Activated CD8-positive, alpha-beta memory T cell treated with anti-CD3 and anti-CD28 coated beads for 1 hour (primary cell): ENCODE measurements at places on chromosomes 16 and 17.

GRCh38 chr16:17334096-17334495 is 136.7 kb downstream of the XYLT1 start:
- DNase-seq = no peak

DNA sequence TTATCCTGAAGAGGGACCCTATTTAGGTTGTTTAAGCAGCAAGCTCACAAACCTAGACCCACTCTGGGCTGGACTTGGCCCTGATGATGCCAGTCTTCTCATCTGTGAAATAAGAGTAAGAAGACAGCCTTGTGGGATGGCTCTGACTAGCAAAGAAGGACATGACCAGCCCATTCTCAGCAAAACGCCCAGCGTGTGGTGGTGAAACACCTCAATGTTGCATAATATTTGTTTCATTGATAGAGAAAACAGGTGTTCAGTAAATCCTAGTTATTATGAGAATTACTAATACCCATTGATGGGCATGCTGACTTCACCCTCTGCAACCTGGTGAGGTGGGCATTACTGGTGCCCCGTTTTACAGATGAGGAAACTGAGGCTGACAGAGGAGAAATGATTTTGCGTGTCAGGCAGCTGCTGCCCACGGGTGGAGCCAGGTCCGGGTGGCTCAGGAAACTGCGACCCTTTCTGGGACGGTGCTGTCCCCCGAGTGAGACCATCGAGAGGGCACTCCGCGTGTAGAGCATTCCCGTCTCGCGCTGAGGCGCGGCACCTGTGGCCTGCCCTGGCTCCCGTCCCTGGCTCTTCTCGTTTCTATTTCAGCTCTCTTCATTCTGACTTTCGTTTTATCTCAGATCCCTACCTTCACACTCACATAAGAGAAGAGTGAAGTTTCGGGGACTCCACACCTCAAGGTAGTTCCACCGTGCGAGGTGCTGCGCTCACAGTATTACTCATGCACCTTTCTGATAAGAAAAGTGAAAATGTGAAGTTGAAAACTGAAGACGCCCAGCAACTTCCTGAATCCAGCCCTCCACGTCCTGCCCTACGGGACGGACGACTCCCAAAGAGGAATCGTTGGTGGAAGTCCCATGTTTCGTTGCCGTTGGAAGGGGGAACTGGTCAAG is 48.5 kb downstream of the IRF8 start:
- DNase-seq = no peak

GRCh38 chr16:69179328-69180010 is 7.5 kb upstream of the SNTB2 start:
- DNase-seq = no peak

DNA sequence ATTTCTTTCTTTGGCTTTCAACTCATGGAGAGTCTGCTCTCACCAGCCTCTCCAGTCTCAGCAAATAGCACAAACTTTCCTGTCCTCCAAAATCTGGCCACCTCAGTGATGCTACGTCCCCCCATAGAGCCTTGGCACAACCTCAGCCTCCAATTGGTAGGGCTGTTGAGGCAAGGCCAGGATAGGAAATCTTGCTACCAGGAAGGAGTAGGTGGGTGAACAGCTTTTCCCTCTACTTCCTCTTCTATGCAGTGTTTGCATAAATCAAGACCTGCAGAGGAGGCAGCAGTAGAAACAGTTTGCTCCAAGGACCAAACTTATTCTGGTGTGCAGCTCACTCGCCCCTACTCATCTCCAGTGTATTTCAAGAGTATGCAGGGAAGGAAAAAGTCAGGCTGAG is 701 bp upstream of the DPEP2 start:
- no peak for DNase-seq

GRCh38 chr16:72211110-72211509 is 39.2 kb upstream of the PMFBP1 start:
- no peak for DNase-seq

DNA sequence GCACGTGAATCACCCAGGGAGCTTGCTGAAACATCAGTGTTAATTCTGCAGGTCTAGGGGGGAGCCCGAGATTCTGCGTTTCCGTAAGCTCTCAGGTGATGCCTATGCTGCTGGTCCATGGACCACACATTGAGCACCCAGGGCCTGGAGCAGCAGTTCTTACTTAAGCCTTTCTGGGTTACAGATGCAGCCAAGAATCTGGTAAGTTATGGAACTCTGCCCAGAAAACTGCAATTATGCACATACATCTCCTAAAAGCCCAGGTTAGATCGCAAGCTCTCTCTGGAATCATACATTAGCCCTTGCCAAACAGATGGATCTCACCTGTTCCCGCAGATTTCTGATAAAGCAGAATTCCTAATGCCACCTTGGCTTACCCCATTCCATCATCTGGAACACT is 265.9 kb upstream of the SALL1 start:
- DNase-seq = no peak

- no peak for DNase-seq
Observed at GRCh38 chr16:12225806-12226465, 249.4 kb downstream of the SNX29 start.

DNA sequence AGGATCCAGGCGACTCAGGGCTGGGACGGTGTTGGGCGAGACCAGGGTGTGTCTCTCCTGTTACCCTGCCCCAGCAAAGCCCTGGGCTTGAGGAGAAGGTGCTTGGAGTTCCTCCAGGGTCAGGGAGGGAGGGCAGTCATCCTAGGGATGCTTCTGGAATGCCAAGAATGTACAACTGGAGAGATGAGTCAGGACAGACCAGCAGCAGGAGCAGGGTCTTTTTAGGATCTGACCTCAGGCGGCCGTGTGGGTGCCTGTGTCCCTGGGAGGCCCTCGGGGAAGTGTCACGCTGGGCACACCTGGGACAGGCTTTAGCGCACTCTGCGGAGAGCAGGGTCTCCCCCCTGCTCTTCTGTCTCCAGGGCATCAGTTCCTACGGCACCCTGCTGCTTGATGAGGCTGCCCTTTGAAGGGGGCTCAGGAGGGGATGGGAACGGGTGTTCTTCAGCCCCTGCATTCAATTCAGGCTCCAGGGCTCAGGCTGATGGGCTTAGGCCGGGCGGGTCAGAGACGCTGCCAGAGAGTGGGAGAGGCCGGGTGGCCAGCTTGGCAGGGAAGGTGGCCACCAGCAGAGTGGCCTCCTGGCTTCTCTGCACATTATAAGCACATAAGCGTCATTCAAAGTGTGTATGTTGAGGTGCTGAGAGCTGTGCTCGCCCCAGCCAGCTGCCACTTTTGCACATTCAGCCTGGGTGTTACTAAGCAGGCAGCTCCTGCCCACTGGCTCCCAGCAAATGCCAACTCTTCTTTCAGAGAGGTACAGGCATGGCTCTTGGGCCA is 8.4 kb upstream of the MTSS2 start:
- DNase-seq = no peak

- no peak for DNase-seq
Observed at GRCh38 chr17:1095090-1095852, 84.5 kb downstream of the ABR start.

- DNase-seq = no peak
Observed at GRCh38 chr17:48757524-48757961, 29.0 kb upstream of the HOXB13 start.

DNA sequence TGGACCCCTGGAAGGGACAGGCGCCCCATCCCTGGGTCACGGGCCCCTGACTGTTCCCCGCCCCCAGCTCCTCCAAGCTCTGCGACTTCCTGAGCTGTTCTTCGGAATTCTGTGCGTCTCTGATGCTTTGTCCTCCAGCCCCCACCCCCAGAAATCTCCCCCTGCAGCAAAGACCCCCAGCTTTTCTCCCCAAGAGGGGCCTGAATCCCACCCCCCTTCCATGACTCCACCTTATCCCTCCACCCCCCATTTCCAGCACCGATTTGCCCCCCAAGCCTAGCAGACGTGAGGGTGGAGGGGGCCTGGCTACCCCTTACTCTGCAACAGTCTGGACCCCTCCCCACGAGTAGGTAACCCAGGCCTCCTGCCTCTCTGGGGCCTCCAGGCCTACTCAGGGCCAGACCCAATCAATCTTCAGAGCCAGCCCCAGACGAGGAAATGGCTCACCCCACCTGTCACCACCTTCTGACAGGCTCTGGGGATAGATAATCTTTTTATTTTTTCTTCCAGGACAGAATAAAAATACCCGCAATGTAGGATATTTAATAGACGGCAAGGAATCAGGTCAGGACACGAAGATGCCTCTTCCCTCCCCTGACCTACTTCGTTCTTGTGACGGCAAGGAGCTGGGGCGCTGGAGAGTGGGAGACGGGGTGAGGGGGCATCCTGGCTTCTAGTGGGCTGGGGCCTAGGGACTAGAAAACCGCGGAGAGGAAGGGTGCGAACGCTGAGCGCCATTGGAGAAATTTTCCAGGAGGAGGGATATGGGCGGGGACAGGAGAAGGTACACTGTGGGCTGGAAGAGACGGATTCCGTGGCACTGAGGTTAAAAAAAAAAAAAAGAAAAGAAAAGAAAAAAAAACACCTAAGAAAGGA is 744 bp upstream of the PLXDC1 start:
- DNase-seq = no peak

- DNase-seq = no peak
Observed at GRCh38 chr17:79789943-79790804, 6.7 kb downstream of the CBX8 start.

- DNase-seq = no peak
Observed at GRCh38 chr16:5430598-5430997, 333.0 kb upstream of the EEF2KMT start.

DNA sequence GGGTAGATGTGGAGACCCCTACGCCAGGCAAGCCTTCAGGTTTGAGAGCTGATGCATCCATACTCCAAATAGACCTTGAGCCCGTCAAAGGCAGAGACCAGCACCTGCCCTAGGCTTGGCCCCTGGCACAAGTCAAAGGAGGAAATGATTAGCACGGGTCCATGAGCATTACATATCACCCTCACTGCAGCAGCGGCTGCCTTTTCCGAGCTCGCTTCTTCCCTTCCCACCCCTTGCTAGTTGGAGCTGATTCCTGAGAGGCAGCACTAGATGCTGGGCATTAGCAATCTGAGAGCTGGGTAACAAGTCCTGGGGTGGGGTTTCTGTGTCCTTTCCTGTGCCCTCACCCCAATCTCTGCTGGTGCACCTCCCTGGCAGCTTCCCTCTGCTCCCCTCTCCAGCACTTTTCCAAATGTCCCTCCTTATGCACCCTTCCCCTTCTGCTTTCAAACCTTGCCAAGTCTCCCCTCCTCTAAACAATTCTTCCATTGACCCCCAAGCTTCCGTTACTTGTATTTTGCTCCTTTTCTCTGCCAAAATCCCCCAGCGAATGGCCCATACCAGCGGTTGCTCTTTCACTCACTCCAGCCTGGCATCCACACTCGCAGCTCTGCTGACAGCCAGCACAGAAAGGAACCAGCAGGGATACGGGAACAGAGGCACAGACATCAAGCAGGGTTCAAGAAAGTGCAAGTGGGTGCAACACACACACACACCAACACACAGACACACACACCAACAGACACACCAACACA is 3.0 kb downstream of the CDRT4 start:
- no peak for DNase-seq

DNA sequence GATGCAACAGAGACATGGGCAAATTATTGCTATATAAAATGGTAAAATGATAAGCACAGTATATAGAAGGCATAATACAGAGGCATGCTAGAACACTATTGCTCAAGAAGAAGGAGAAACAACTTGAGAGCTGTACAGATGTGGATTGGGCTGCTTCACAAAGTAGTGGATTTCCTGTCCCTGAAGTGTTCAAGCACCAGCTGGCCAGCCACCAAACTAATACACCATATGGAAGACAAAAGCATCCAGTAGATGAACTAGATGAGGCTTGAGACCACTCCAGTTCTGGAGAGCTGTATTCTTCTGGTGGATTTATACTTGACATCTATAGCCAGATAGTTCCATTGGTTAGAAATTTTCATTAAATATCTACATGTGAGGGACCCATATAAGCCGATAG is 134.1 kb upstream of the GNAO1 start:
- DNase-seq = no peak

DNA sequence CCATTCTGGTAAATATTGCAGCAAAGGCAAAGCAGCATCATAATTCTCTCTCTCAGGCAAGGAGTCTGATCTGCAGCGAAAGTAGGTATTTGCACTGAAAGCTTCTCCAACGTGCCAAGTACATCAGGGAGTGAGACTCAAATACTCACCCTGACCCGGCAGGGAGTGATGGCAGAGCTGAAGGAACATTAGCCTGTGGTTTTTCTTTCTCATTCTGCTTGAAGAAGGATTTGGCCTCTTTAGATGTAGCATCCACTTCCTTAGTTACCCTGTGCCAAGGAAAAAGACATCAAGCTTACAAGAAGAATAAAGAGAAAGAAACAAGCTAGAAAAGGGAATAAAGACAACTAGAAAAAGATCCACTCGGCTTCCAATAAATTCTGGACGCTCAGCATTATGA is 38.4 kb downstream of the CFDP1 start:
- no peak for DNase-seq

DNA sequence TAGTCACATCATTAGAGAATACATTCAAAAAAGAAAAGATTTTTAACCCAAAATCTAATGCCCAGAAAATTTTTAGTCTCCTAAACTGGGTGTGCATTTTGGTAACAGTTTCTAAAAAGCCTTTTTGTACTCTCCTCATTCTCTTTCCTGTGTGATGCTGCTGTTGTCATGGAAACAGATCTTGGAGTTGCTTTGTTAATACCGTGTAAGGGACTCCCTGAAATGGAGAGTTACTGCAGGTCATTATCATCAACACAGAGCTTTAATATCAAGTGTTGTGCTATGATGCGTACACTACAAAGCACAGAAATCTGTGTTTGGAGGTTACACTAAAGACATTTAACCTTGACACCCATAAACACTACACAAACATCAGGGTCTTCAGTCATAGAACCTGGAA is 216.3 kb downstream of the PRKCA start:
- DNase-seq = no peak

DNA sequence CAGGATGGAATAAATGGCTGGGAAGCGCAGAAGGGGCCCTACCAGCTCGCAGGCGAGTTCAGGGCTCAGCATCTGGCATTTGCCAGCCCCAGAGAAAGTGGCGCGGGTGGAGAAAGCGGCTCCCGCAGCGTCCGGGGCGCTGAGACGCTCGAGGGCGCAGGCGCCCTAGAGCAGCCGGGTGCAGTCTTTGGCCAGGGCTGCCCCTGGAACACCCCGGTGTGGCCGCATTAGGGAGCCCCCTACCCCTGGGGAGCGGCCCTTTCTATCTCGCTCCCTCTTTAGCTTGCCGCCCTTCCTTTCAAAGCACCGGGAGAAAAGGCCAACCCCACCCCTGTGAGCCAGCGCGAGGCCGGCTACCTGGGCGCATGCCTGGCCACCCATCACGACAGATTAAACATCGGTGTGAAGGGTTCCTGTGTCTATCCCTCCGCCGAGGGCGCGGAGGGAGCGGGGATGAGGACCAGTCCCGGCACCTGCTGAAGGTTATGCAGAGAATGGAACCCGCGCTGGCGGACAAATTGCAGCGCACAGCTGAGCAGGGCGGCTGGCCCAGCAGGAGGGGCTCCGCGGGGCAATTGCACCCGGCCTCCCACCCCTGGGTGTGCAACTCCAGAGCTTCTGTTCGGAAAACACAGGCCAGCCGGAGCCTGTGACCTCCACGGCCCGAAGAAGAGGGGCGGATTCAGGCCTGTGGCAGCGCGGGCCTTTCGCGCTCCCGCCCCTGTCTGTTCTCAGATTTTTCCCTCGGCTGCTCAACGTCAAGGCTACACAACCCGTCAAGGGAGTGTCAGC is 15.6 kb upstream of the FOXF1 start:
- no peak for DNase-seq
